NCI-H446 (cell line): ENCODE measurements at places on chromosomes 7 and 10.
A peak's percentile ranks its signal among the peaks of the same experiment; 100 is the strongest.

DNA sequence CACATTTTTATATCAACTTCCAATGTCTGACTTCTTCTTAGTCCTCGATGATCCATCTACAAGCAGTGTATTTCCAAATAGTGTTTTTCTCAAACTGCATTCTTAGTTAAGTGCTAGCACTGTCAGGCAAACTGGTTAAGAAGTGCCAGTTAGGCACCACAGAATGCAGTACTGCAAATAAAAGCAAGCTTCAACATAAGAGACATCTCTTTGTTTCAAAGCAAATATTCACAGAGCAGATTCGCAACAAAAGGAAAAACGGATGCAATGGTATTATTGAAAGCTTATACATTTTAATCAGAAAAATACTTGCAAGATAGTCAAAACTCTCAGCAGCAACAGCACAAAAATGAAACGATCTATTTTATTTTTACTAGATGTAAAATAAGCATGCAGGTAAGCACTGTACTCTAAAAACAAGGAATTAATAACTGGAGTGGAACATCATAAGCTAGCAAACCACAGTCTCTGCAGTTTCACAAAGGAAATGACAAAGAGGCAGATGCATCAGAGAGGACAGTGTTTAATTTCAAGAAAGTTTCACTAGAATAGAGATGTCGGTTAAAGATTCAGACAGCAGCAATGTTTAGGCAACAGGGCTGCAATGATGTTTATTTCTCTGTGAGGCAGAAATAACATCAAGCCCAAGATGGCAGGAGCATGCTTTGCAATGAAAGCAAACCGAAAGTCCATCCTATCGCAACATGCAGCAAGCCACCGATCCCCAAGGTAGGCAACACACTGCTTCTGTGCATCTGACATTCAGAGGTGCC, 82.0 kb downstream of the FGFR2 start:
- no peak for DNase-seq

GRCh38 chr7:80647436-80647835, 9.0 kb downstream of the CD36 start:
- no peak for DNase-seq

DNA sequence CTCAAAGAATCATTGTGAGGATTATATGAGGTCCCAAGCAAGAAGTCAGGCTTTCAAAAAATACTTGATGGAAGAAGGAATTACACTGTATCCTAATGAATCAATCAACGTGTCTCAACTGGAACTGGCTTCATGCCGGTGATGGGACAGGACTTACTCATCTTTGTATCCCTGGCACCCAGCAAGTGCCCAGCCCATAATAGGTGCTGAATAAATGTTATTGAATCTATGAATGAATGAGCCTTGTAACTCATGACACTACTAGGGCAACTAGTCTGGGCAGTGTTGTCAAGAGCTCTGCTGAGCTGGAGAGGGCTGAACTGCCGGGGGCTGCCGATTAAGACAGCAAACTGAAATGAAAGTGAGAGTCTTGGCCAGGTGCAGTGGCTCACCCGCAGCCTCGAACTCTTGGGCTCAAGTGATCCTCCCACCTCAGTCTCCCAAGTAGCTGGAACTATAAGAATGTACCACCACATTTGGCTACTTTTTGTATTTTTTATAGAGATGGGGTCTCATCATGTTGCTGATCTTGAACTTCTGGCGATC, 87.2 kb upstream of the KIF5B start:
- DNase-seq = no peak

DNA sequence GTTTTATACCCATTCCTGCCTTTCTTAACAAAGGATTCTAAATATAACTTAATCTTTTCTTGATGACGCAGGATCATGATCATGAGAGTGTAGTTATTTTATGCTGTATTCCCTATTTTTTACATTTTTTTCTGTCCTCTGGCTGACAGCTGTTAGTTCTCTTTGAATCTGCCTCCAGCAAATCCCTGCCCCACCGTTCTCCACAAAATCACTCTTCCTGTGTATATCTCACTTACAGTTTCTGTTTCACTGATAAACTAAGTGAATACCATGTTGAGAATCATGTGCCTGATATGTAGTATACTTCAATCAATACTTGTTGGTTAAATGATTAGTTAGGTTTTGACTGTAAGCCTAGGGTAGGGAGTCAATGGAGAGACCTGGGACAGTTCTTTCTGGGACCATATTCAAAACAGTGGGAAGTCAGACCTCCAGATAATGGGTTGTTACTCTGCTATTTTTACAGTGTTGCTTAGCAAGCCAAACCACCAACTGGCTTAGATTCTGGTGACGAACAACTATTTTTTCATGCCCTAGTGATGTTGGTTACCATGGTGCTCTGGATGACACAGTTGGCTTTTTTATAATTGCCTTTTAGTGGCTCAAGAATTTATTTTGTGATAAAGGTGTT, 12.8 kb downstream of the CNNM1 start:
- DNase-seq = no peak

DNA sequence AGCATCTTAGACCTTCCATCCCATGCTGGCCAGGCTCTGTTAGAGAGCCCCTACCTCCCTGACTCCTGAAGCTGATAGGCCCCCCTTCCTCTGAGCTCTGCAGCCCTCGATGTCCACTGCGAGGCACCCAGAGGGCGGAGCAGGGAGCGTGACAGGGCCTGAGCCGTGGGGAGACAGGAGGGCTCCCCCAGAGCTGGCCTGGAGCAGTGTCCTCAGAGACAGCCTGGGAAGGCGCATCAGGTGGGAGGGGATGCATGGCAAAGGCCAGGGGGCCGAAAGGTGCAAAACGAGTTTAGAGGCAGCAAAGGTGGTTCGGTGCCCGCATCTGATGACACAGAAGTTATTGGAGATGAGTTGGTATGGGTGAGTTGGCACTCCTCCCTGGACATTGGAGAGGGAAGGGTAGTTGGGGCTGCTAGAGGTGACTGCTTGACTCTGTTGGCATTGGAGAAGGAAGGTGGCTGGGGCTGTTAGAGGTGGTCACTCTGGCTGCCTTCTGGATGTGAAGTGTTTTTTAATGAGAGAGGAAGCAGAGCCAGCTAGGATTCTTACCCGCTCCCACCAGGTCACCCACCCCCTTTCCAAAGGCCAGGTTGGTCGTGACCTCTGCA, 53.1 kb downstream of the PRF1 start:
- DNase-seq = no peak

- DNase-seq = no peak
Observed at GRCh38 chr7:36625247-36625646, 99.0 kb downstream of the AOAH start.

DNA sequence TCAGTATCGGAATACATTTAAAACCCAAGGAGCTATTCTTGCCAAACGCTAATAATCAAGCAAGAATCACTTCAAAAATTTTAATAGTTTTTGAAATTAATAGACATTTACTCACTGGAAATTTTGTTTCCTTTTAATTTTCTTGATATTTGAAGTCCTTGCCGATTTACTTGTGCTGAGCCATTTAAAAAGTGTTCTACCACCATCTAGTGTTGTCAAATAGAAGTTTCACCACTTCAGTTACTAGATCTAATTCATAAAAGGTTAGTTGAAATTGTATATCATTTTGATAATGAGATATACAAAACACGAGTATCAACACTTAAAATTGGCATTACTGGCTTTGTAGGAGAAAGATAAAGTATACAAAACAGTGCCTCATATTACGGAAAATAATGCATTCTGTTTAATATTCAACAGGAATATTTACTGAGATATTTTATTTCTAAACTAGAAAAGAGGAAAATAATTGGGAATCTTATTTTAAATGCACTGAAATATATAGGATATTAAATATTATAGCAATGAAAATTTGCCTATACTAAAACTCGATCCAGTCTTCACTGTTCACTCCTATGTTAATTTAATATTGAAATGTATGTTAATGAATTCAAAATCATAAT, 664.8 kb upstream of the SEMA3D start:
- peak; percentile 49 for DNase-seq

DNA sequence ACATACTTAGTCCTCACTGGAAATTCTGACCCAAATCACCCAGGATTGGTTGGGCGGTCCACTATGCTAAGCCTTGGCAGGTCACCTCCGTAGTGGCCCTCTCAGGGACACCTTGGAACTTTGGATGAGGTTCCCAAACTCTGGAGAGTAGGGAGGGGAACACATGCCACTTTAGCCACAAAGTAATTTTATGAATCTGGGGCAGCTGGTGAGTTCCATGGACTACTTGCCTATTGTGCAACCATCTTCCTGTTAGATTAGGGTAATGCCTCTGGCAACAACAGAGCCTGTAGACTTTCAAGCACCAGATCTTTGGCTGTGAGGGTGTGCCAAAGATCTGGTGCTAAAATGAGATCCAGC, 77.7 kb downstream of the ITGB8 start:
- peak; percentile 82 for DNase-seq

- no peak for DNase-seq
Observed at GRCh38 chr10:83673316-83673715, 466.0 kb upstream of the GHITM start.

DNA sequence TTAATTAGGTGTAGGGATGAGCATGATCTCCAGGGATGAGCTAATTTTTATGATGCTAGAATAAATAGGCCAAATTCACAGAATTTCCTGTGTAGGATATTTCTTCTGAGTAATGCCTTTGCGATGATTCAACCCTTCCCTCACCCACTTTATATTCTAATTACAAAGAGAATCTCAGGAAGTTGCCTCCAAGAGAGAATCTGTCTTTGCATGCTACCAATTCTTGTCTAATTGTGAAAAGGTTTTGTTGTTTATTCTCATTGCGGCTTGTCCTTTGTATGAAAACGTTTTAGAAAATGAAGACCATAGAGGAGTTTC, 6.3 kb downstream of the C7orf57 start:
- DNase-seq = no peak

GRCh38 chr7:93298206-93298605, 66.0 kb downstream of the VPS50 start:
- DNase-seq = no peak

GRCh38 chr7:31069860-31070555, 17.9 kb downstream of the ADCYAP1R1 start:
- DNase-seq = no peak

DNA sequence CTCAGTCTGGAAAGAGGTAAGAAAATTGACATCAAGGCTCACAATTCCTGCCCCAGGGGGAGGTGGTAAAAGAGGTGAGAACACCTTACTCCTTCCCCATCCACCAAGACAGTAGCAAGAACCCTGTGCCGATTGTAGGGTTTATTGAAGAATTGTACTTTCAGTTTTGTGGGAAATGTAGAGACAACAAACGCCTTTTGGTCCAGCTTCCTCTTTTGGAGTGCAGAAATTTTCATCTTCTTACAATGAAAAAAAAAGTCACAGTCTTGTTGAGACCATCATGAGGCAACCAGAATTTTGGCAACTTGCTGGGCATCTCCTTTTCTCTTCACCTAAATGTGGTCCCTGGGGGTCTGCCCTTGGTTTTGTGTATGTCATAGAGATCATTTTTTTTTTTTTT, 217.7 kb downstream of the TMEM178B start:
- DNase-seq = no peak

GRCh38 chr7:150936018-150936417, 42.1 kb downstream of the KCNH2 start:
- no peak for DNase-seq

DNA sequence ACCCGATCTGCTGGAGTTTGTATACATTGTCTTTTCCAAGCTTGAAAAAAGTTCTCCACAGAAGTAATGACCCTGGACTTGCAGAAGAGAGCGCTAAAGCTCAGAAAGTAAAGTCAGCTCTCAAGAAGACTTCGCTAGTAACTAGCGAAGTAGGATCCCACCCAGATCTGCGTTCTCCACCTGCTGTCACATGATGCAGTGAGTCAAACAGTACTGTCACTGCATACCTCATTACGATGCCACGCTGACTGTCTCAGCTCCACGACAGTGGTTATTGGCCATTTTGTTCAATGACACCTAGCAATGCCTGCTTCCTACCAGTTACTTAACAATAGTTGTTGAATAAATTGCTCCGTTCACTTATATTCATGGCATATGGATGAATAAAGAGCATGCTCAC, 29.7 kb upstream of the SEC61G start:
- DNase-seq = no peak

DNA sequence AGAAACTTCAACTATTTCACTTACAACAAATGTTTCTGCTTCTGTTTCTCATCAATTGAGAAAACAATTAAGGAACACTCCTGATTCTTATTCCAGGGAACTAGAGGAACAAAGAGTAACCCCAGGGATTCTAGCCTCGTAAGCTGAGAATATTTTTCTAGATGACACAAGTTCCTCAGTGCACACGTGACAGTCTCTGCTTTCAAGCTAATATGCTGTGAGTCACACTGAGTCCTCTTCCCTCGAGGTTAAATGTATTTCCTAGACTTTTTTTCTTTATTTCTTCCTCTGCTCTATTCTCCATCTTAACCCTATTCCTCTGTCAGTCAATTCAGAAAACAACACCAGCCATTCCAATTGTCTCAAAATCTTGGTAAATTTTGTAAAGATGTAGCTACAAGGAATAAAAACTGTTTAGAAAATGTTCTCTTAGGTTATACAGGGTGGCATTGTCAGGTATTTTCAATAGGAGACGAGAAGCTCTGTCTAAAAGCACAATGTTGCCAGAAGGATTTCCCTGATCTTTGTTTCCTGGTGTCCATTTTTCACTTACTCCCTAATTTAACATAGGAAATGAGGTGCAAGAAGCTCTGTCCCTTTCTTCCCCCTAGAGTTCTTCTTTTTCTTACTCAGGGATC, 5.8 kb upstream of the C1GALT1 start:
- no peak for DNase-seq

GRCh38 chr10:30185916-30186315, 126.5 kb upstream of the JCAD start:
- DNase-seq = no peak

DNA sequence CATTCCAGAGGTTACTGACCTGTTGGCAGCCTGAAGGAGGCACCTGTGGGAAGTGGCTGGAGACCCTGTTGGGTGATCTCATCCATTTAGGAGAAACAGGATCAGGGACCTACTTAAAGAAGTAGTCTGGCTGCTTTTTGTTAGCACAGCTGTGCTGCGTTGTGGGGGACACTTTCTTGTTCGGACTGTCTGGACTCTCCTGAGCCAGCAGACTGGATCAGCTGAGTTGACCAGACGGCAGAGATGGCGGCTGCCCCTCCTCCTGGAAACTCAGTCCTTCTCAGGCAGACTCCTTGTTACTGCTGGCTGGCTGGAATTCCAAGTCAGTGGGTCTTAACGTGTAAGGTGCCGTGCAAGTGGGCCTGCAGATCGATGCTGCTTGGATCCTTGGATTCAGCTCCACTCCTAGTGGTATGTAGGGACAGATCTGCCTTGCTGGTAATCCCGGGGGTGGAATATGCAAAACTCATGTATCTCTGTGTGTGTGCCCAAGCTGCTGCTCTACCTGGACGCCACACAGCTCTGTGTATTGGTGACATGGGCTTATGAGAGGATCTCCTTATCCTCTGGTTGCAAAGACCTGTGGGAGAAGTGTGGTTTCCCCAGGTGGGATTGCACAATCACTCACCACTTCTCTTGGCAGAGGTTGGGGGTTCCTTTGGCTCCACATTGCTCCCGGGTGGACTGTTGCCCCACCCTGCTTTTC, 87.3 kb downstream of the CCSER2 start:
- DNase-seq = no peak
